ENCODE measurements at places on chromosomes 5 and 9.

- no peak for DNase-seq
Measured at GRCh38 chr5:125503946-125504345, 757.5 kb upstream of the ZNF608 start.

DNA sequence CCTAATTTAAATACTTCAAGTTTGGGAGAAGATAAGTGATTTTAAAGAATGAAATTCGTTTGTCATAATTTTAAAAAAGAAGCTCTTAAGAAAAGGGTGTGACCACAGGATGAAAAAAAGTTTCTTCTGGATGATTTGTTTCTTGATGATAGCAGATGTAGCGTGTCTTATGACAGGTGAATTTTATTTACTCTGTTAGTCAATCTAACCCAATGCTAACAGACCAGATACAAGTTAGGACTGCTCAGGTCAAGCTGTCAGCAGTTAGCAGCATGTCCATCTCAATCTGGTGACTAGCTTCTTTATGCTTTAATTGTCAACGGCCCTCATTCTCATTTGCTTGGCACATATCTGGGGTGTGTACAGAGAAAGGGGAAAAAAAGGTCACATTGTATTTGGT lies 456.0 kb downstream of the BNC2 start:
- no peak for DNase-seq

DNA sequence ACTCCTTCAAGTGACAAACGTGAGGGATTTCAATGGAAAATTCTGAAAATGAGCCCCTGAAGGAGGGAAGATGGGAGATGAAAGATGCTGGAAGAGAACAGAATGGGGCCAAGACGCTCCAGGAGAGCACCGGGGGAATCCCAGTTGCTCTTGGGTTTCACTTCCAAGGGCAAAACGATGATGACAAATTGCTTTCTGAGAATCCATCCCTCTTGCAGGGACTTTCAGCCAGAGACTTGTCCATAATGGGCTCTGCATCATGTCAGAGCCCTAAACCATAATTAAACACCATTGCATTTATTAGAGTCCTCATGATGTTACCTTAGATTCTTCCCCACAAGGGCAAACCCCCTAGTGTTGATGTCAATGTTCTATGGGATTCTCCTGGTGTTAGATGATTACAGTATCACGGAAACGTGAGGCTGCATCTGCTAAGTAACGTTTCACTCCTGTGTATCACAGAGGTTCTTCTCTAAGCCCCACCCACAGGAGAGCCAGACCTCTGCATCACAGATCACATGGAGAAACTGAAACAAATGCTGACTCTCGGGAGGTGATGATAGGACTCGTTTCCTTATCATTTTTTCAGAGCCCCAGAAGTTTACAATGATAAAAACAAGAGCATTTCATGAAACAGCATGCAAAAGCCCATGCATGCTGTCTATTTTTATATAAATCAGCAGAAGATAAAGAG lies 114.4 kb downstream of the TENT4A start:
- DNase-seq, result peak; percentile 25

- DNase-seq, result no peak
Measured at GRCh38 chr5:55800924-55801323, 50.2 kb upstream of the IL31RA start.

- DNase-seq, result no peak
Measured at GRCh38 chr5:32013658-32014057, 160.5 kb downstream of the GOLPH3 start.

DNA sequence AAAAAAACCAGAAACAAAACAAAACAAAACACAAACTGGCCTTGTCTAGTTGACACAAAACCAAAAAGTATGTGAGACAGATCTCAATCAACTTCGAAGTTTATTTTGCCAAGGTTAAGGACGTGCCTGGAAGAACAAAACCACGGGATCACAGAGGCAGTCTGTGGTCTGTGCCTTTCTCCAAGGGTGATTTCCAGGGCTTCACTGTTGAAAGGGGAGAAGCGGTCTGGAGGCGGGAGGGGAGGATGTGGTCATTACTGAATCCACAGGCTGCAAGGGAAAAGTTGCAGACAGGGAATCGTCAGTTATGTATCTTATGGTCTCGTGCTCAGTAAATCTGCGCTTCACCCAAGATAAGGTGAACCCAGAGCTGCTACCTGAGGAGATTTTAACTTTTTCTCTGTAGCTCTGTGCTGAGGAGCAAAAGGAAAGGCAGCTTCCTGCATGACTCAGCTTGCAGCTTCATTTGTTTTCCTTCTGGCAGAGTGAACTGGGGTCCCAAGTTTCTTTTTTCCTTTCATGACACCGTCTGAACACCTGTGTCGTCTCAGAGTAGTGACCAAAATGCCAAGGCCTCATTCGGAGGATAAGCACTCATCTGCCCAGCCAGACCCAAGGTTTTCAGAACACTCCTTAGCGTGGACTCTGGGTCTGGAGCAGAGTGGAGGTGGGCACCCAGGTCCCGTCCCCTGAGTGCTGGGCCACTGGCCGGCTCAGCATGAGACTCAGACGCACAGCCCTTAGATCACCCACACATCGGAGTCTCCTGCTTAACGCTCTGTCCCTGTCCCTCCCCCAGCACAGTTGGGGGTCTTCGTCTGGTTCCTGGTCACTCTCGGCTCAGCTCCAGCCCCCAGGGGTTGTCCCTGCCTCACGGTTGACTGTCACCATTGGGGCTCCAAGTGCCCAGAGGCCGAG lies 25.9 kb downstream of the ROPN1L start:
- no peak for DNase-seq

- no peak for DNase-seq
Measured at GRCh38 chr5:159712672-159713071, 203.6 kb upstream of the ADRA1B start.

- DNase-seq, result no peak
Measured at GRCh38 chr9:114303571-114303970, 19.3 kb upstream of the ORM1 start.

GRCh38 chr5:73693573-73694061 lies 67.6 kb downstream of the ARHGEF28 start:
- no peak for DNase-seq

GRCh38 chr9:6631207-6631512 lies 14.4 kb downstream of the GLDC start:
- DNase-seq, result no peak

DNA sequence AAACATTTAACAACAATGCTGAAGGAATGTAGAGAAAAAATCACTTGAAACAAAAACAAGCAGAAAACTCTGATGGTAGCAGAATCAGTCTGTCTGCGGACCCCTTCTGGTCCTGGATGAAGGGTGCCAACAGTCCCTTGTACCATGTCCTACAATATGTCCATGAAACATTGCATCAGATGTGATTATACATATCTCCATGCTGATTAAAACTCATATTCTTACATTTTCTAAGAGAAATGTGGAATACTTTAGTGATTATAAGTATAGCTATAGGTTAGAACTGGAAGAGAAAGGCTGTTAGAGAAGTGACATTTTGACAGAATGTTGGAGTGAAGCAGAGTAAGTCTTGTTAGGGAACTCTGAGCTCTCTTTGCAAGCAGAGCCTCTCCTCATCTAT lies 286.1 kb downstream of the SH3GL2 start:
- no peak for DNase-seq

DNA sequence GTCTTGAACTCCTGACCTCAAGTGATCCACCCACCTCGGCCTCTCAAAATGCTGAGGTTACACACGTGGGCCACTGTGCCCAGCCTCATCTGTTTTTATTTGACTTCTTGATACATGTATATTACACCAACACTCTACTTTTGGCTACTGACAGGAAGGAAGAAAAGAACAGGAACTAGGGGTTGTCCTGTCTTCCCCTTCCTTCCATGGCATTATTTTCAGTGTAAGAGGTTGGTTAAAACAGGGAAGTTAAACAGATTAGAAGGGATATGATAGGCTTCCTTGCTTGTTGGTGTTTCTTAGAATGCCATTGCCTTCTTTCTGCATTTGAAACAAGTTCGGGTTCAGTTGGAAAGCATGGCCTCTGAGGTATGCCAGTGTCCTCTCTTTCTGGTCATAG lies 312.8 kb downstream of the NDUFS4 start:
- DNase-seq, result no peak

GRCh38 chr5:163565931-163566608 lies 60.7 kb downstream of the MAT2B start:
- no peak for DNase-seq

GRCh38 chr5:122439645-122440044 lies 127.6 kb downstream of the SNCAIP start:
- no peak for DNase-seq

- DNase-seq, result no peak
Measured at GRCh38 chr9:95460518-95461164, 56.1 kb downstream of the PTCH1 start.

GRCh38 chr9:73001860-73002259 lies 49.0 kb upstream of the ALDH1A1 start:
- no peak for DNase-seq

DNA sequence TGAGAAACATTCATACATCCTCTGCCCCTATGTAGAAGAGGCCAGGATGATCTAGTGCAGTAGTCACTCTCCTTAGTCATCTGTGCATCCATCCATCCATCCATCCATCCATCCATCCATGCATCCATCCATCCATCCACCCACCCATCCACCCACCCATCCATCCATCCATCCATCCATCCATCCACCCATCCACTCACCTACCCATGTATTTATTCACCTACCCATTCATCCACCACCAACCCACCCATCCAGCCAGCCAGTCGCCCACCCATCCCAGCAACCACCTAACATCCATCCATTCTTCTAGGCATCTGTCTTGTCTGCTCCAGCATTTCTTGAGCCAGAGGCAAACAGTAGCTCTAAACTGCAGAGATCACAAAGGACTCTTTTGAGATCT lies 87.1 kb downstream of the MSX2 start:
- DNase-seq, result no peak

DNA sequence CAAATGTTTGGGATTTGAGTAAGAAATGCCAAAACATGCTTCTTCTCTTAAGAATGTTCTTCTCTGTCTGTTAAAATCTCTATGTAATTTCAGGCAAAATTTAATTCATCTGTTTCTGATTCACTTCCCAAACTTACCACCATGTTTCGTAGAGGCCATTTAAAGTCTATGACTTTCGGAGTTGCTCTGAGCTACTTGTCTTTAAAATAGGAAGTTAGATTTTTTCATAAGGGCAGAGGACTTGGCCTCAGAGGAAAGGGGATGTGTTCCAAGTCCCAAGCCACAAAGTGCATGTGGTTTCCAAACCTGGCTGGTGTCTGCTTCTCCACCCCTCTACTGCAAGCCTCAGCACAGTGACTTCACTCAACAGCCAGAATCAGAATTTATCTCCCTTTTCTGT lies 111.3 kb upstream of the ADRA1B start:
- no peak for DNase-seq

GRCh38 chr5:39505363-39505762 lies 80.6 kb upstream of the DAB2 start:
- no peak for DNase-seq

DNA sequence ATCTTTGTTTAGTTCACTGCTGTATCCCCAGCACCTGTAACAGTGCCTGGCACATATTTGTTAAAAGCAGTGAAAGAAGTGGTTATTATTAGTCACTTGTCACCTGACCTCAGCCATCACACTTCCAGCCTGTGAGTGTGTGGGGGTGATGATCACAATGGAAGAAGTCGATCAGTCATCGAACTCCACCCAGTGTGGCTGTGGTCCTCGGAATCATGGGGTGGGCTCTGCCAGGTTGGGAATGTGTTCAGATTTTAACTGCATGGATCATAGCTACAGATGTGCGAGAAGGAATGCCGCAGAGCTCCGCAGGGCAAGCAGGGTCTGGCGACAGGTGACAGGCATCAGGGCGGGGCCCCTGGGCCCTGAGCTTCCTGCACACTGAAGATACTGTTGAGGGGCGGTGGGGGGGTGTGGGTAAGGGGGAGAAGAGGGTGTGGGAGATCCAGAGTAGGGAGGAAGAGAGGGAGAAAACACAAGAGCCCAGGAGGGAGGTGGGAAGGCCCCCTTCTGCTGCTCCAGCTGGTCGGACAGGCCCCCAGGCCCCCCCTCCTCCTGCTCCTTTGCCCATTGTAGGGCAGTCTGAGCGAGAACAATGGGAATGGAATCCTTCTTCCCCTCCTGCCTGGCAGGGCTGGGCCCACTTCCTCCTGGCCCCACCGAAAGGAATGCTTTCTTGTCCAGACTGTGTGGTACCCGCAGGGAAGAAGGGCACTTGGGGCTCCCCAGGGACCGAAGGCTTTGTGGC lies 89.6 kb downstream of the SPRY4 start:
- no peak for DNase-seq

GRCh38 chr5:10702040-10702629 lies 58.9 kb downstream of the DAP start:
- no peak for DNase-seq

GRCh38 chr5:132295505-132296411 lies 1.6 kb downstream of the SLC22A4 start:
- DNase-seq, result no peak

DNA sequence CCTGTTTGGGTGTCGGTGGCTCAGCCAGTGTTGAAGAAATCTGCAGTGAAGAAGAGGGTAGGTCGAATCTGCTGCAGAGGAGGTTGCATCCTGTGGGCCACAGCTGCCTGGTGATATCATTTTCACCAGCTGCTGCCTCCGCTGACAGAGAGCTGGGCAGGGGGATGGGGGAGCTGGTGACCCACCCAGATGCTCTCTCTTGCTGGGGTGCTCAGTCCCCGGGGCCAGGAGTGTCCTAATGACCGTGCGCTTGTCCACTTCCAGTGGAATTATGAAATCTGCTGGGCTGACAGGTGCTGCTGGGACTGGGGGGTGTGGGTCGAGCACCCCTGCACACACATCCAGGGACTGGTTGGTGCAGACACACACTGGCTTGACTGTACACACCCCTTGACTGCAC lies 83.2 kb upstream of the IRX4 start:
- DNase-seq, result no peak

DNA sequence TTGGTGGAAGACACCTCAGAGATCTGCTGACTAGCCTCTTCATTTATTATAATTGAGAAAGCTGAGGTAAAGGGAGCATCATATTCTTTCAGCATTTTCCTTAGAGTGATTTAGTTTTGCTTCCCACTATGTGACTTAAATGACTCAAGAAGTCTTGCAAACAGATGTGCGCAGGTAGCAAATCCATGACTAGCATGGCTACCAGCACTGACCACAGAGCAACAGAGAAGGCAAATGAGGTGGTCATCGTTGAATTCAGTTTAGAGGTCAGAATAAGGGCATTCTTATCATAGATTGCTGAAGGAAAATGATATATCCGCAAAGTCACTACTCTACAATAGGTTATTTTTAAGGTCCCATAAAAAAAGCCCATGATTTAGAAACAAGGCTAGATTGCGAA lies 162.2 kb downstream of the PIK3R1 start:
- DNase-seq, result no peak

- DNase-seq, result no peak
Measured at GRCh38 chr9:93595461-93595860, 19.1 kb downstream of the PHF2 start.

- DNase-seq, result no peak
Measured at GRCh38 chr5:107428303-107428813, 242.4 kb downstream of the EFNA5 start.

DNA sequence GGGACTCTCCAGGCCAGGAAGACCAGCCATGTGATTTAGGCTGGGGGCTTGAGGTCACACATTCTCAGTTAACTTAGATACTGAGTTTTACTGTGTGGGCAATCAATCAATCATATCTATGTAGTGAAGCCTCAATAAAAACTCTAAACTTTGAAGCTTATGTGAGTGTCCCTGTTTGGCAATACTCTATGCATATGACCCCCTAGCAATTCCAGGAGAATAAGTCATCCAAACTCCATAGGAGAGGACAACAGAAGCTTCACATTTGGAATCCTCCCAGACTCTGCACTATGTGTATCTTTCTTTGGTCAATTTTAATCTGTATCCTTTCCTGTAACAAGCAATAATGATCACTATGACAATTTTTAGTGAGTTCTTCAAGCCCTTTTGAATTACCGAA lies 216.8 kb upstream of the RGMB start:
- no peak for DNase-seq
